NT2/D1 (cell line): ENCODE measurements at places on chromosomes 5 and 9.

DNA sequence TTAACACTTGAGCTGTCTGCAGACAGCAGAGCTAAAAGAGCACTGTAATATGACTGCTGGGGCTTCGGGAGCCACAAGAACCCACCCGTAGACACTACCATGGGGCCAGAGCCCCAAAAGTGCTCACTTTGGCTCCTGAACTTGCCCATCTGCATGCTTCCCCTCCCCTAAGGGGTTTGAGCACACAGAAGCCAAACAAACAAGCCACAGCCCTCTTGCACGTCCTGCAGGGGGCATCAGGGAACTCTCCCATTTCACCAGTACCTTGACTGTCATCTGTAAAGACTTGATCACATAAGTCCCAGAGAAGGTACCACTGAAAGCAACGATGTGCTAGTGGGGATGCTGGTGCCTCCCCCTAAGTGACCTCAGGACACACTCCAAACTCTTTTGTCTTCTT lies 681.8 kb downstream of the SEMA5A start:
- DNase-seq = peak; percentile 32

DNA sequence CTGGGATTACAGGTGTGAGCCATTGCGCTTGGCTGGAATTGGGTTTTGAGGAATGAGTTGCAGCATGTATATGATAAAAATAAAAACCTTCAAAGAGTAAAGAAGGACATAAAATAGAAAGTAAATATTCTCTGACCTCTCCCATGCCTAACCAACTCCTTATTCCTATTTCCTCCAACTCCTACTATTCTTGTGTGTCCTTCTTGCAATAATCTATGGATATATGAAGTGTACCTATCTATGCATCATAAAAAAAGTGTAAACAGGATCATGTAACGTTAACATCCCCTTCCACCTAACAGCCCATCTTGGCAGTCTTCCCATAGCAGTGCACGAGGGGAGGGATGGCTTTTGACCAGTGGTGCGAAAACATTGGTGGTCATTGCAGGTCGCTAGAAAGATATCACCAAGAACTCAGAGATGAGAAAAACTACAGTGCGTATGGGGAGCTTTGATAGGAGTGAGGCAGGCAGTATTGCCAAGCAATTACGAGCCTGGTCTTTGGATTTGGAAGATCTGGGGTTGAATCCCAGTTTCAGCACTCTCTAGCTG lies 69.9 kb downstream of the PPARGC1B start:
- DNase-seq = no peak

DNA sequence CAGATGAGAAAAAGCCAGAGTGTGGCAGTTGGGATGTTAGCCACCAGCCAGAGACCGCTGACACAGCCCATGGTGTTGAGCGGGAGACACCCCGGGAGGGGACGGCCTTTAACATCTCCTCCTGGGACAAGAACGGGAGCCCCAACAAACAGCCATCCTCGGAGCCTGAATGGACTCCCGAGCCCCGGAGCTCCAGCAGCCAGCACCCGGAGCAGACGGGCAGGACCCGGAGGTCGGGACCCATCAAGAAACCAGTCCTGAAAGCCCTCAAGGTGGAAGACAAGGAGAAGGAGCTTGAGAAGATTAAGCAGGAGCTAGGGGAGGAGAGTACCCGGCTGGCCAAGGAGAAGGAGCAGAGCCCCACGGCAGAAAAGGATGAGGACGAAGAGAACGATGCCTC lies 28.0 kb upstream of the POMT1 start:
- no peak for DNase-seq

GRCh38 chr9:117160254-117160653 lies 254.6 kb downstream of the ASTN2 start:
- DNase-seq = peak; percentile 5

DNA sequence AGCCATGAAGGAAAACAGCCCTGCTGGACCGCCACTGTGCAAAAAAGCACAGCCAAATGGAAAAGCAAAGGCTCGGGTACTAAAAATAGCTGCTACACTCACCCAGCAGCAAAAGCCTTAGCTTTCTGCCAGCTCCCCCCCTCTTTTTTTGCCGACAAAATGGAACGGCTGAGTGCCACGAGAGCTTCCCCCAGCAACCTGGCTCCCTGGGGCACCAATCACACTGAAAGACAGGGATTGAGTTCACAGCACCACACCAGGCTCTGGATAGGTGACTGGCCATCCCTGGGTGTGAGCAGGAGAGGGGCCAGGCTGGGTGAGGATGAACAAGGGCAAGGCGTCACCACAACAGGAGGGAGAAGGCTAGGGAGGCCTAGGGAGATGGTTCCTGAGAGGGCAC lies 66.7 kb downstream of the SIL1 start:
- no peak for DNase-seq

- no peak for DNase-seq
Measured at GRCh38 chr5:163303718-163304117, 133.7 kb upstream of the CCNG1 start.

- no peak for DNase-seq
Measured at GRCh38 chr5:160181965-160182622, 47.2 kb upstream of the FABP6 start.

DNA sequence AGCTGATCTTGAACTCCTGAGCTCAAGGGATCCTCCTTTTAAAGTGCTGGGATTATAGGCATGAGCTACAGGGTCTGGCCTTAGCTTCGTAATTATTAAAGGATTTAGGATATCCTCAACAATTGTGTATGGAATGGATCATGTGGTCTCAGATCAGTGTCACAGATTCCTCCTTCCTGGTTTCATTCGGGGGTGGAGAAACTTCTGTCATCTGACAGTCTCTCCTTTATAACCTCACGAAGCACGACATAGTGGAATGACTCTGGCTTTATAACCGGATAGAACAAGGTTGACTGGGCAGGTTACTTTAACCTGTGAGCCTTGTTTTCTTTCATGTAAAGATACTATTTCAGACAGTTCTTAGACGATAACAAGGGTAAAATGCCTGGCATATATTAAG lies 4.4 kb upstream of the GNG10 start:
- no peak for DNase-seq

DNA sequence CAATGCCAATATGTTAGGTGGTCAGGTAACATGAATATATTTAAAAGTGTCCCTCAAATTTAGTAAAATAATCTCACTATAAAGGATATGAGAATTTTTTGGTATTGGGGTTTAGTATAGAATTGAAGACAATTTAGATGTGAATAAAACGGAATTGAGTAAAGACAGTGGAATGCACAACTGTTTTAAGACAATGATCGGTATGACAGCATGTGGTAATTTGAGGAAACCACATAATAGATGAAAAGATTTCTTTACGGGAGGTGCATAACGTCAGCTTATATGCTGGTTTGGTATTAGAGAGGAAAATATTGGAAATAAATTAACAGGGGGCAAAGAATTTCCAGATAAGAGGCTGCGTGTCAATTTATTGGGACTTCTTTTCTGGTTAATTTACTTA lies 1043.2 kb downstream of the CDH18 start:
- DNase-seq = no peak

- DNase-seq = no peak
Measured at GRCh38 chr9:9395539-9395938, 1217.3 kb downstream of the PTPRD start.

GRCh38 chr9:83979812-83980394 lies at the start of gene HNRNPK:
Gene HNRNPK, minus strand, starts transcription at chr9:83980215. Its CDS starts 1,963 bp downstream, at chr9:83978252.
- DNase-seq = peak; percentile 98

- DNase-seq = no peak
Measured at GRCh38 chr9:103734471-103734870, 359.6 kb upstream of the SMC2 start.

DNA sequence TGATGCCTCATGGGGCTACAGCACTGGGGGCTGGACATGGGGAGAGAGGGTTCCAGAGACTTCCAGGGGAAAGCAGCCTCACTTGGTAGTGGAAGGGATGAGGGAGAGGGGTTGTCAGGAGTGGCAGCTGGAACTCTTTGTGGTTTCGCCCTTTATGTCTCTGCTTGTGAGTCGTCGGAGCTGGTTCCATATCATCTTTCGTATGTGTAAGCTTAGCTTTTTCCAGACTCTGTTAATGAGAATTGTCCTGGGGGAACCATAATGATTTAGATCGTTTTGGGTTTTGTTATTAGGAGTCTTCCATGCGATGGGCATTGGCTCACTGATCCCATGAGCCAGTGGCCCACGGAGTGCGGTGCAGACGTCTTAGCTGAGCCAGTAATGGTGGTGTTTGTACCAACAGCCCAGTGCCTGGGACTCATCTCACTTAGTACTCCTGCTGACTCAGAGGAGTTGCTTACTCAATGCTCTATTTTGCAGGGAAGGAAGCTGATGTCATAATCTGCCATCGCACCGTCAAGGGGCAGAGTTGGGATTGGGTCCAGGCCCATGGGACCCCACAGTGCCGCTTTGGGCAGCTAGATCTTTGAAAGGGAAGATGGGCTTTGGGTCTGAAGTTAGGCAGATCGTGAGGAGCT lies 48.5 kb downstream of the NEK6 start:
- no peak for DNase-seq

GRCh38 chr9:34929506-34930102 lies 28.5 kb upstream of the PHF24 start:
- peak; percentile 58 for DNase-seq

DNA sequence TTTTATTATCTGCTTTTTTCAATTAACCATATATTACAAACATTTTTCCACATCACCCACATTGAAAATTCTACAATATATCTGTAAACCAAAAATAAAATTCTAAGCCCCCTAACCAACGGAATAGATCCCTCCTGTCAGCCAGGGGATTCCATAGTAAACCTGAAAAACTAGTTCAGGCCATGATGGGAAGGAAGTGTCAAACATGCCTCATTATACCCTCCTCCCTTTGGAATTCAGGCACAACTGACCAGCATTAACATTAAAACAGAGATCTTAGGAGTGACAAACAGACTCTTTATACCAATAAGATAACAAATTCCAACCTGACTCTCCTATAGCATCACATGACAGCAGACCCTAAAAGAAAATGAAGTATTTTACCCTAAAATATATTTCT lies 113.7 kb upstream of the DMRT1 start:
- DNase-seq = no peak
